GM23338 (cell line): ENCODE measurements at places on chromosomes 13 and 19. TPM values are rescaled to one million over a fixed set of nuclear protein-coding genes. Genes with fewer than 3 reads are reported as not detected.

DNA sequence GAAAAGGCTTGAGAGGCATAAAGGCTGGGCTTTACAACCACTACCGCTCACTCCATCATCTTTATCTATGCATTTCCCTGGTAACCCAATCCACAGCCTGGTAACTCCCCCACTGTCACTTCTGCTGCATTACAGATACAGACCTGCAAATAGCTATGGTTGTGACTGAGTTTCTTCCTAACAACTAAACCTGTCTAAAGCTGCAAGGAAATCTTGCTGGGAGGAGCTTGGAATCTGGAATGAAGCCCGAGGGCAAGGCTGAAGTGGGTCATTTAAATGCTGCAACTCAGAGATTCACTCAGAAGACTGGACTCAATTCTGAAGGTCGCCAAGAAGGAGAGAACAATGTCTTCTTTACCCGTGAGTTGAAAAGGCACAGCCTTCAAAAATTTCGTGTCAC lies at the start of gene LGALS13:
Gene LGALS13, plus strand, starts transcription at position 301 of the 400 bp plus-strand sequence. Its CDS starts 45 bp downstream, at position 346.
- DNase-seq, result no peak

- DNase-seq, result no peak
These were observed 16.9 kb downstream of the SLC25A30 start for GRCh38 chr13:45401314-45401713.

DNA sequence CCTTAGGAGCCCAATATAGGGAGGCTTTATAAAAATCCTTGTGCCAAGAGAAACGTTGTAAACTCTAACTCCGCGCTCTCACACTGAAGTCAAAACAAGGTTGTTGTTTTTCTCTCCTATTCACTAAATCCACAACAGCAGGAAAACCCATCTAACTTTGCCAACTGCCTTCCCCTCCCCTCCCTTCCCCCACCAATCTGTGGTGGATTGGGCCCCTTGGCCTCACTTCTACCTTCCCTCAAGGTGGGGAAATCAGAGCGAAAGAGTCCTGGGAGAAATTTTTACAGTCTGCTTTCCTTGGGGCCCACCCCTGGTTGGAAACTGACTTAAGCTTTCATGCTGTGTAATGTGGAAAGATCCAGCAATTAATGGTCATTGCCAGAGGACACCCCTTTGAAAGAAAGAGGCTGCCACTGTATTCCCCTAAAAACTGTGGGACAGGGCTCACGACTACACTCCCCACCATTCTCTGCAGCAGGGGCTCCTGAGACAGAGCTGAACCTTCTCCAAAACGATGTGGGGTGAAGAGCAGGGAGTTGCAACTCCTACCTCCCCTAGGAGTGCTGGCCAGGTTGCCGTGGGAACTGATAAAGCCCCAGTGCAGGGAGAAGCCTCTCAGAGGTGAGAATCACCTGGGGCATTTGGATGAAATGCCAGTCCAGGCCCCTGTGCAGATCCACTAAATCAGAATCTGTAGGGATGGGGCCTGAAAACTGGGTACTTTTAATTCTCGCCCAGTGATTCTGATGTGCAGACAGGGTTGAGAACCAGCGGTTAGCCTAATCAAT lies 1.1 kb downstream of the DHRS12 start:
- DNase-seq, result peak; percentile 54

DNA sequence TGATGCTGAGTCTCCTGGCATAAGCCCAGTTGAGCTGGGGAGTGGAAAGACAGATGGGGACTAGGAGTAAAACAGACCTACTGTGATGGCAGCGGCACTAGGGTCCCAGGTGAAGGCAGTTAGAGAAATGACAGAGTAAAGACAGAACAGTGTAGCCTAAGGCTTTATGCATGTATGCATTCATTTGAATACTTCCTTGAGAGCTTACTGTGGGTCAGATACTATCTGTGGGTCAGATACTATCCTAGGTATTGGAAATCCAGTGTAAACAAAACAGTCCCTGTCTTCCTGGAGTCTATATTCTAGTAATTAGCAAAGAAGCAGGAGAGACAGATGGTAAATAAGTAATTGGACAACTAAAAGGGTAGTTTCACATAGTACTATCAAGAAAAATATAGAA lies 73.7 kb upstream of the LRCH1 start:
- no peak for DNase-seq

Gene SSC5D
- polyA plus RNA-seq, result 0.14 and 0.23 TPM in 2 replicates

Gene MUC16
- polyA plus RNA-seq, result 0.06 and 0.07 TPM in 2 replicates

DNA sequence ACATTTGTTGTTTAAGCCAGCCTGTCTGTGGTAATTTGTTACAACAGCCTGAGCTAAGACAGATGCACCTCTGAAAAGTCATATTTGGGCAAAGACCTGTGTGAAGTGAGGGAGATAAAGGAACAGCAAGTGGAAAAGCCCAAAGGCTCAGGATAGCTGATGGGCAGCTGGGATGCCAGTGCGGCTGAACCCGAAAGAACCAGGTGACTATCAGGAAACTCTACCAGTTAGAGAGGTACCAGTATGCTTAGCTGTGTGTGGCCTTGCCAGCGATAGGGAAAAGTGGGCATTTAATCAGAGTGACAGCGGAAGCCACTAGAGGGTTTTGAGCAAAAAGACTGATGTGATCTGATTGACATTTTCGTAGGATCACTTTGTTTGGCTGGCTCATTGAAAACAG lies 764.8 kb upstream of the GPC6 start:
- DNase-seq, result no peak

Gene SIRT6
- polyA plus RNA-seq, result 18.9 and 19.3 TPM in 2 replicates

GRCh38 chr19:48036765-48037164 lies 7.1 kb downstream of the CABP5 start:
- no peak for DNase-seq
